ENCODE measurements at places on chromosomes 2 and 18.

DNA sequence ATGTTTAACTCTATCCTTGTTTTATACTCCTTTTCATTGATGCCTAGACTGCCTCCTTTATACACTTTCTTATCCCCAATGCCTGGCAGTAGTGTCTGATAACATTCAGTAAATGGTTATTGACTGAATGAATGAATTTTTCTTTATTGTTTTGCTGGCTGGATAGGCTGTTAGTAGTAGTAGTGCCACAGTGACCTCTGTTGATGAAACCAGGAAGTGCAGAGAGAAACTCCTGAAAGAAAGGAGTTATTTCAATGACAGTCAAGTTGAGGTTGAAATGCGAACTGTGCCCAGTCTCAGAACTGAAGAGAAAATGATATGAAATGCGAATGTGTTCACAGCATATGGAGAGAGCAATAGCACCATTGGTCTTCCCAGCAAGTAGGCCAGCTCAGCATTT lies 26.8 kb upstream of the SLC9A2 start:
- no peak for DNase-seq

GRCh38 chr2:6671913-6672312 lies 193.8 kb downstream of the CMPK2 start:
- no peak for DNase-seq

GRCh38 chr2:143246815-143247744 lies 117.9 kb downstream of the ARHGAP15 start:
- DNase-seq = no peak

DNA sequence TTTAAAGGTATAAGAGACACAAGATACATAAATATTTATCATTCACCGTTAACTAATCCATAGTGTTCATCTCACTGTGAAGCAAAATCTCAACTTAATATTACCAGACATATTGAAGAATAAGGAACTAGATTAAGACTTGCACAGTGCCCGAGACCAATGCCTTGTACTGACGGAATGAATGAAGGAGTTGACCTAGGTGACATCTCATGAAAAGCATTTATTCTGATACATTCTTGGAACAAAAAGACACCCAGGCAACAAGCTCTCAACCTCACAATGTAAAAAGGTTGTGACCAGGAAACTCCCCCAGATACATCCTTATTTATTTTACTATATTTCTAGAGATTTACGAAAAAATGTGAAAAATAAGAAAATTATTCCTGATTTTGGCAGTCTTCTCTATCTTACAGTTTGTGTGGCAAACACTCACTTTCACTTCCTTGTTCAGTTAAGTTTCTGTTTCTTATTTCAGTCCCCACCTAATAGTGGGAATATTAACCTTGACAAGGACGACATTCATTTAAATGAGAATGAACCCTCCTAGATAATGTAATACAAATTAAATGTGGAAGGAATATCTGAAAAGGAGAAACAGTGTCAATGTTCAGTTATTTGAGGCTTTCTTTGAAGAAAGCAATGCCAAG lies 28.4 kb downstream of the M1AP start:
- no peak for DNase-seq

- DNase-seq = no peak
Measured at GRCh38 chr18:44039826-44040225, 640.9 kb upstream of the SETBP1 start.

DNA sequence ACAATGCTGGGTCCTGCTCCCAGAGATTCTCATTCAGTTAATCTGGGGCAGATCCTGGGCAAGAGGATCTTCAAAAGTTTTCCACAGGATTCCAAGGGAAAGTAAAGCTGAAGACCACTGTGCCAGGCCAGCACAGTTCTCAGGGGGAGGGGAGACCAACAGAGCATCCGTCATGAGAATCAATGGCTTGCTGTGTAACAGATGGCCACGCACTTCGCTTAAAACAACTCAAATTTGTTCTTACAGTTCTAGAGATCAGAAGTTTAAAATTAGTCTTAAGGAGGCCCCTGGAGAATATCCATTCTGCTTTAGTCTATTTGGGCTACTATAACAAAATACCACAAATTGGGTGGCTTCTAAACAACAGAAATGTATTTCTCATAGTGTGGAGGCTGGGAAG lies 17.4 kb upstream of the SEH1L start:
- DNase-seq = no peak

- peak; percentile 17 for DNase-seq
Measured at GRCh38 chr2:44925561-44926136, 15.9 kb upstream of the SIX3 start.

GRCh38 chr2:226993171-226993570 lies 157.3 kb downstream of the RHBDD1 start:
- DNase-seq = no peak

- DNase-seq = no peak
Measured at GRCh38 chr2:170822290-170823087, 5.8 kb downstream of the GAD1 start.

- no peak for DNase-seq
Measured at GRCh38 chr2:15729709-15730544, 138.3 kb downstream of the DDX1 start.

- no peak for DNase-seq
Measured at GRCh38 chr18:7740821-7741220, 173.7 kb downstream of the PTPRM start.

DNA sequence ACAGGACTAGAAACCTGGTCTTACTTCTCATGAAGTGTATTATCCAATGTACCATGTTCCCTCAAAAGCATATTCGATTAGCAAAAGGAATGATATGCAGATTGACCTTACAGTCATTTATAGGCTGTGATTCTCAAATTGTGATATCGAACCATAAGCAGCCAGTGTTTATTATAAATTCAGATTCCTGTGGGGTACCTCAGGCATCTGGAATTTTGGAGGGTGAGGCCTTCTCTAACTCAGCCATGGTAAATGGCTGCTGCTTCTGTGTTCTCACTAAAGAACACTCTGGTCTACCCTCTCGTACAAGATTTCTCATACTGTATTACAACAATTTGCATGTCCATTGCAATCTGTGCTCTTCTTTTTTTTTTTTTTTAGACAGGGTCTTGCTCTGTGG lies 84.5 kb downstream of the PRPF40A start:
- no peak for DNase-seq
